ENCODE measurements at places on chromosomes 12 and 14. TPM values are rescaled to one million over a fixed set of nuclear protein-coding genes. Genes with fewer than 3 reads are reported as not detected.
A peak's percentile ranks its signal among the peaks of the same experiment; 100 is the strongest.

Gene KLHL33
- total RNA-seq, result 0.04 TPM

- ATAC-seq, result no peak
Observed at GRCh38 chr14:85401384-85401783, 128.6 kb upstream of the FLRT2 start.

Gene SLC35F4
- total RNA-seq, result not detected

Gene KRT6A
- 18,870 TPM for total RNA-seq

- no peak for ATAC-seq
Observed at GRCh38 chr12:122215771-122216170, 10.1 kb downstream of the DIABLO start.

DNA sequence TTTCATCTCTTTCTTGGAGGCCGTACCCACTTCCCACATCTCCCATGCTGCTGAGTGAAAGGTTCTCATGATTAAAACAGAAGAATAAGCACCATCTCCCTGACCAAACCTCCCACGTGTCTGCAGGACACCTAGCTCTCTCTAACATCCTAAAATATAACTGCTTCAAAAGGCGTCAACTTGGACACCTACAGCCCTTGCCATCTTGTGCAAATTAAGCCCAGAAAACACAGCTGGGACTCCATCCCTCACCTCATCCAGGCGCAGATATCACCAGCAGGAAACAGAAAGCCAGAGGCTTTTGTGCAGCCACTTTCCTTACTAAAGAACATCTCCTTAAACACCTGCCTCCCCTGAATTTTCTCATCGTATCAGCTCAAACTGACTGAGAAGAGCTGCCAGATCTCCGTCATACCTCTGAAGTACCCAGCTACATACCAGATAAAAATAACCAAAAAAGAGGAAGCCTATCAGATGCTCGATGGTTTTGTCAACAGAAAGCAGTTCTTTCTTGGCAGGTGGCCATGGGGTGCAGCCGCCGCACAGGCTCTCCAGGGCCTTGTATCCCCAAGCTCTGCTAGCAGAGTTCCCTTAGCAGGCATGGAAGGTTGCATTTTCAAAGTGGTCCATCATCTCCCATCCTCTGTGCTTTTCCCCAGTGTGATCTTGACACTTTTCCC, 28.8 kb downstream of the MAP3K9 start:
- ATAC-seq, result no peak

DNA sequence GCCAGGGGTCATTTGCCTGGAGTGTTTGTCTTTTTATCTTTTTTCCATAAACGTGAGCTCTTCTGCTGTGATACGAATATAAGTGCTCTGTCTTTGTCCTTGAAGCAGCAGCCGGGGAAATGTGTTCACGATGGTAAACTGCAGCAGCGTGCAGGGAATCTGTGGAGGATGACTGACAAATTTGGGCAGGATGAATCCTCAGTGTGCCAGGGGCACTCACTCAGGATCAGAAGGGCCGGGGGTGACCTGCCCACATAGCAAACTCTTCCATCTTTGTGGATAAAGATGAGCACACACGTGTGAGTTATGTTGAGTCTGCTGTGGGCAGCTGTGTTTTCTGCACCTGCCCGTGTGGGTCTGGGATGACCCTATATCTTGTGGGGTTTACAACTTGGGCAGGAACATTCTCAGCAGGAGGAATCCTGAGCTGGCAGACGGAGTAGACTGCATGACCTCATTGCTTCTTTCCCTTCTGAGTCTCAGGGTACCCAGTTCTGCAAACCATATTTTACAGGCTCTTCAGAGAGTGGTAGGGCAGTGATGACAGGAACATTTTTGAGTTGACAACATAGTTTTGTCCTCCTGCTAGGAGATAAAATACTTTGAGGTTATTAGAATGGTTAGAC, 711 bp downstream of the ANO4 start:
- no peak for ATAC-seq

GRCh38 chr12:11917501-11917900, 153.2 kb upstream of the BCL2L14 start:
- ATAC-seq, result no peak

DNA sequence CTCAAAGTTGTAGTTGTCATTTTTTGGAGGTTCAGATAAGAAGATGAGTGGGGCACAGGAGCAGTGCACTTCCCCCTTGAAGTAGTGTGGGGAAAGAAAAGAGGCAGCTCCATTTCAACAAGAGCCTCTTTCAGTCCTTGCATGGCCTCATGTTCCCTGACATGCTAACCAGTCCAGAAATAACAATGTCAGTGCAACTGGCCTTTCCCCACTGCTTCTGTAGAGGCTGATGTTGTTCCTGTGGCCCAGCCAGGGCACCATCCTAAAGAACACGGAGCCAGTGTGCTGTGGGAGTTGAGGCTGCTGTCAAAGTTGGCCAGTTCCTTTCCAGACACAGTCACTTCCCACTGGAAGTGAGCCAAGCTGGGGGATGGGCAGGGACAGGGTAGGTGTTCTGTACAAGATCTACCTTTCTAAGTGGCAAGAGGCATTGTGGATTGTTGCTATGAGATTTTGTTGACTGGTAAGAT, 77.7 kb upstream of the SLC38A2 start:
- peak; percentile 19 for ATAC-seq

Gene SLC6A12
- total RNA-seq, result 0.12 TPM

DNA sequence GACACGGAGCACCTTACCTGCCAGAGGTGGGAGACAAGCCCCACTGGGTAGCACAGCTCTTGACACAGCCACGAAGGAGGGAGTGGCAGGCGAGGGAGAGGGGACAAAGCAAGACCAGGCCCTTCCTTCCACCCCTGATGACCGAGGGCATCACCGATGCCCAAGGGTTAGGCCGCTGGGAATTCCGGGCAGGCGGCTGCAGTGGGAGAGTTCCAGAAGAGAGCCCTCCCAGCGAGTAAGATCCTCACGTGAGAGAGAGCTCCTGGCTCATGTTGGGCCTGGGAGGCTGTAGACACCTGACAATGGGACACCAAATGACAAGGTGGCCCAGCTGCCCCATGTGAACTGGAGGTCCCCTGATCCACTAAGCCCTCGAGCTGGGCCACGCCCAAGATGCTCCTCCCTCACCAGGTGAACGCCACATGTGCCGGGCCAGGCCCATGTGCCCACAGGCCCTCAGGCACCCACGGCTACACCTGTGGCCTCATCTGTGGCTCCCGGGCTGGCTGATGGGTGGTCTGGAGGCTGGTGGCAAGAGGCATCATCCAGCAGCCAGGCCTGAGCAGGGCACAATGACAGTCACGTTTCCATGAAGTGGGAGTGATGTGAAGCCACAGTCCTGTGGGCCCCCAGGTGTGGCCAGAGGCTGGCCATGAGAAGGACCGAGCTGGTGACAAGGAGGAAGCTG, 32.1 kb upstream of the C14orf180 start:
- no peak for ATAC-seq

Gene CRIP1
- 42.6 TPM for total RNA-seq

Gene TAS2R20
- 0.96 TPM for total RNA-seq

DNA sequence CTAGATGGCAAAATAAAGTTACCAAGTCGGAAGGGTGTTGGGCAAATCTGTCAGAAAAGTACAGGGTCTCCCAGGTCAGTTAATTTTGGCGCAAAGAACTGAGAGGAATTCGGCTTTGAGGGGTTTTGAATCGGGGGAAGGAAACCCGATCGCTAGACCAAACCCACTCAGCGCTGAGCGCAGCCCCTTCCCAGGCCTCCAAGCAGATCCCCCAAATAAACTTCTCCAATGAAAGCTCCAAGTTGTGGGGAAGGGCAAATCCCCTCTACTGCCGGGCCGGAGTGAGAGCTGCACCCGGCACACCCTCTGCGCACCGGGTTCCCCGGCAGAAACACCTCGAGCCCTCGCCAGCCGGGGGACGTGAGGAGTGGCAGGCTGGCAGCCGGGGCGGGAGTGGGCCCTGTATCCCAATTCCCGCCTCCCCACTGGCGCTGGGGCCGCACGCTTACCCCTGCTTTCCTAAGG, 441 bp downstream of the E2F7 start:
- ATAC-seq, result peak; percentile 41

DNA sequence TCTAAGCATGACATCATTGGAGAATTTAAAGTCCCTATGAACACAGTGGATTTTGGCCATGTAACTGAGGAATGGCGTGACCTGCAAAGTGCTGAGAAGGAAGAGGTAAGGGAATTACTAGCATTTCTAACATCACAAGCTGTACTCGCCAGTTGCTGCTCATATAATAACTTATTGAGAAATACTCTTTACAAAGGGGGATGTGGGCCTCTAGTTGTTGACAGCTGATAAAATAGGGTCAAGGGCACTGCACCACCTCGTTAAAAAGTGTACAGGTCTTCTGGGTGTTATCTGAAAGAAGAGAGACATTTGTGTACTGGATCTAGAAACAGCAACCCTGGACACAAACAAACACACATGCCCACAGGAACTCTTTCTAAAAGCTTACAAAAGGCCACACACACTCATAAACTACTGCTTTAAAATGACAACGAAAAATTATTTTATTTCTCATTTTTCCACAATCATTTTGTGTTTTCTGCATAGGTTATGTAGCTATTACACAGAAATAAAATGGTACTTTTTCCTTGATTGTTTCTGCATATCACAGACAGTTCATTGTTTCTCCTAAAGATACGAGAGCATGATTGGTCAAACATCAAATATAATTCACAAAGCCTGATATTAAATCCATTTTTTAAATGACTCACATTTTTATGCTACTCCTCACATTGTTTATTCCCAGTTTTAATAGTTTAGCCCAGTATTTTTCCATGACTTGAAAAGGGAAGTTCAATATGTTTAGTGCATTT, 391.1 kb downstream of the PAWR start:
- ATAC-seq, result no peak

Gene RAB15
- 1.8 TPM for total RNA-seq

GRCh38 chr12:86663716-86664115, 407.5 kb upstream of the MGAT4C start:
- ATAC-seq, result no peak

GRCh38 chr12:28507033-28507432, 316.8 kb downstream of the CCDC91 start:
- ATAC-seq, result no peak

- no peak for ATAC-seq
Observed at GRCh38 chr14:30443368-30444007, 115.5 kb upstream of the G2E3 start.

DNA sequence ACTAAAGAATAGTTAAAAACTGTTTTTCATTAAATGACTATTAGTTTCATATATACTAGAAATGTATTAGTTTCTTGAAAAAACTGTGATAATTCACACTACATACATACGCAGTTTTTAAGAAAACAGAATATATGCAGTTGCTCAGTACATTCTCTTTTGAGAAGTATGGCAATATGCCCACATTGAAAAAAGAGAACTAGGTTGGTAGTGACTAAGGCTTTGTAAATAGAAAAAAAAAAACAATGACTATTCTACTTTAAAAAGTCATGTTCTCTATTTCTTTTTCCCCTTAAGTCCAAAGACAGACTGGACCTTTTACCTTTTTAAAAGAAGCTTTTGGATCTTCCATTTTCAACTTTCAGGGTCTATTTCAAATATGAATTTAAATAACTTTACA, 25.0 kb downstream of the SNX6 start:
- no peak for ATAC-seq

Gene FZD10
- total RNA-seq, result 13.7 TPM

All from esophagus mucosa (tissue), 1 donor.